ENCODE measurements at places on chromosomes 13 and 19. TPM values are rescaled to one million over a fixed set of nuclear protein-coding genes. Genes with fewer than 3 reads are reported as not detected.

DNA sequence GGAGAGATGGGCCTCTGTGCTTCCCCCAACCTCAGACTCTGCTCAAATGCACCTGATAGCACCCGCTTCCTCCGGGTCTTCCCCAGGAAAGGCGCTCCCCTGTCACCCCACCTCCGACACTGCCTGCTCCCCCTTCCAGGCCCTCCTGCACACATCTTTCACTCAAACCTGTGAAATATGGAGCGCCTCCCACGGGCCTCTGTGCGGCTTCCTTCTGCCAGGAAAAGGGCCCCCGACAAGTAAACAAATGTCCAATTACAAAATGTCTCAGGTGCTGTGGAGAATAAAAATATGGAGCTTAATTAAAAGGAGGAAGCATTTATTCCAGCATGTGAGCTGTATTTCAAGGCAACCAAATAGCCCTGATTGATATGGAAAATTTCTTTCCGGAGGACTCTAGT lies 15.6 kb upstream of the CCNE1 start:
- no peak for DNase-seq

GRCh38 chr13:67296511-67296910 lies 66.4 kb upstream of the PCDH9 start:
- no peak for DNase-seq

GRCh38 chr19:3656747-3657394 lies 30.3 kb upstream of the CACTIN start:
- no peak for DNase-seq

HMGB1 gene
- 118 TPM for total RNA-seq

XAB2 gene
- total RNA-seq = 18.3 TPM

FAAP24 gene
- total RNA-seq = 0.96 TPM

PRR22 gene
- 3.4 TPM for total RNA-seq

NMRK2 gene
- total RNA-seq = not detected

RNASEH2B gene
- 86.4 TPM for total RNA-seq

ADGRE2 gene
- 3.9 TPM for total RNA-seq

COL4A2 gene
- 1,871 TPM for total RNA-seq

GRCh38 chr19:58037927-58038687 lies 4.3 kb downstream of the ZSCAN1 start:
- no peak for DNase-seq

- DNase-seq = no peak
These were observed 1466.4 kb downstream of the EFNB2 start for GRCh38 chr13:105069106-105069505.

DNA sequence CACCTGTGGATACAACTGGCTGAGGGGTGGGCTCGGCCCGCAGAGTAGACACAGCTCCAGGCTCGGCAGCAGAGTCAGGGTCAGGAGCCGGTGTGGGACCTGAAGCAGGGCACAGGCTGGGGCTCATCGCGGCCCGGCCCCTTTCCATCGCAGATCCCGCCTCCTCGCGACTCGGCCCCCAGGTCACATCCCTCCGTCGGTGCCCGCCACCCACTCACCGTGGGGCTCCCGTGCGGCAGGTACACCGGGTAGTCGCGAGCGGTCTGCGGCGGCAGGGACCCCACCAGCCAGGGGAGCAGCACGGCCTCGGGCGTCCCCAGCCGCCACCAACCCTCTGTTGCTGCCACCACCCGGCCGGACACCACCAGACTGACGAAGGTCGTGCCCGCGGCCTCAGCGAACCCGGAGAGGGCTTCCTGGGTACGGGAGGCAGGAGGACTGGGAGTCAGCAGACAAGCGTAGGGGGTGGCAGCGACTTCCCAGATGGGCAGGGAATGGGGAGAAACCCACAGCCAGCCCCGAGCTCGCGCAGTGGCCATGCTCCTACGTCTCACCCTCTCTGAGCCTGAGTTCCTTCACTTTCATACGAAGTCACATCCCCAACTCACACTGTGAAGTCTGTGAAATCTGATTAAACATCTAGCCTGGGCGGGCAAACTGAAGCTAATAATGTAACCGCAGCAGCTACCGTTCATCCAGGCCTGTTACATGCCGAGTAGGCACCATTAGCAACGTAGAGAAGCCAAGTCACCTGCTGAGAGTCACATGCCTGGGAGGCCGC lies 3.7 kb downstream of the FUZ start:
- peak; percentile 34 for DNase-seq
